Activated CD4-positive, alpha-beta T cell treated with anti-CD3 and anti-CD28 coated beads, Interleukin-2, amount 50 U/mL, for 4 hours (primary cell): ENCODE measurements at places on chromosomes 16 and 17.

DNA sequence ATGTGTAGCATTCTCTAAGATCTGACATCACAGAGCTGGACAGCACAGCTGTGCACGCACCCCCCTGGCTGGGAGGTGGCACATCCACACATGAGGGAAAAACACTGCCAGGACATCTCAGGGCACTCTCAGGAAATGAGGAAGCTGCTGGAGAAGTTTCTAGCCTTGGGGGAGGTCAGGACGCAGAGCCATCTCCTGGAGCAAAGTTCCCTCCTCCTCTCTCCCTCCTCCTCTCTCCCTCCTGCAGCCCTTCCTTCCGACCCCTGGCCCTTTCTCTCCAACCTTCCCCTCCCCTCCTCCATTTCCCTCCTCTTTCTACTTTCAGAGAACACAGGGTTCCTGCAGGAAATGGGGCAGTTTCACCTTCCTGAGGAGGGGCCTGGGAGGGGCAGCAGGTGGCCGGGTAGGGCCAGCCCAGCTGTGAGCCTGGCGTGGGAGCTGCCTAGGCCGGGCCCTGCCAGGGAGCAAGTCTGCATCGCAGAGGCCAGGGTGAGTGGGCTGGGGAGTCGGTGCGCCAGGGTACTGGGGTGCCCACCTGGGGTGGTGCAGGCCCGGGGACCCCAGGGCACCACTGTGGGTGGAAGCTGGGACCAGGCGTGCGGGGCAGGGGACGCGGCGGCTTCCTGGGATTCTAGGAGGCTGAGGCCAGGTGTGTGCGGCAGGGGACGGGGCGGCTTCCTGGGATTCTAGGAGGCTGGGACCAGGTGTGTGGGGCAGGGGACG is at the start of gene DPEP1:
Gene DPEP1 (plus strand): TSS at position 412 of the 723 bp plus-strand sequence. CDS start 16,769 bp downstream, outside the sequence.
- no peak for DNase-seq

- peak; percentile 40 for DNase-seq
These were observed 1.1 kb downstream of the IL21R start for GRCh38 chr16:27402964-27403600.

- DNase-seq = no peak
These were observed 51.7 kb downstream of the ASIC2 start for GRCh38 chr17:33241390-33241789.

DNA sequence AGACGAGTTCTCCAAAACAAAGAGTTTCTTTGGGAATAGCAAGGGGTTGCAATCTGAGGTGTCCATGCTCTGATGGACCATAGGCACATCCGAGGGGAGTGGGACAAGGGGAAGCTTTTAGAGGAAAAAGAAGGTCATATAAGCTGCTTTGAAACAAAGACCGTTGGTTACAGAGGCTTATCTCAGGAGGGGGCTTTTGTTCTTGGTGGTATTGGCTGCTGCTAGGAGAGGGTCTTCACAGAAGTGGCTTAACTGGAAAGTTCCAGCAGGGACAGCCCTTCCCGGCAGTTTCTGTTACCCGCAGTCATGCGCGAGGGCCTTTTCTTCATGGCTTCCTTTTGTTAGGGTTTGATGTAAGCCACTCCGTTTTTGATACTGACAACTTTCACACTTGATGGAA is 76.0 kb downstream of the RAP1GAP2 start:
- DNase-seq = no peak

- DNase-seq = no peak
These were observed 68.5 kb upstream of the PMFBP1 start for GRCh38 chr16:72240466-72240865.

GRCh38 chr17:66448026-66448639 is 145.7 kb downstream of the PRKCA start:
- DNase-seq = no peak

- DNase-seq = no peak
These were observed 100.0 kb downstream of the METRNL start for GRCh38 chr17:83179374-83179773.

GRCh38 chr17:78355045-78355641 is 4.7 kb downstream of the SOCS3 start:
- DNase-seq = no peak

GRCh38 chr17:36791942-36792475 is 145.3 kb upstream of the LHX1 start:
- DNase-seq = no peak

DNA sequence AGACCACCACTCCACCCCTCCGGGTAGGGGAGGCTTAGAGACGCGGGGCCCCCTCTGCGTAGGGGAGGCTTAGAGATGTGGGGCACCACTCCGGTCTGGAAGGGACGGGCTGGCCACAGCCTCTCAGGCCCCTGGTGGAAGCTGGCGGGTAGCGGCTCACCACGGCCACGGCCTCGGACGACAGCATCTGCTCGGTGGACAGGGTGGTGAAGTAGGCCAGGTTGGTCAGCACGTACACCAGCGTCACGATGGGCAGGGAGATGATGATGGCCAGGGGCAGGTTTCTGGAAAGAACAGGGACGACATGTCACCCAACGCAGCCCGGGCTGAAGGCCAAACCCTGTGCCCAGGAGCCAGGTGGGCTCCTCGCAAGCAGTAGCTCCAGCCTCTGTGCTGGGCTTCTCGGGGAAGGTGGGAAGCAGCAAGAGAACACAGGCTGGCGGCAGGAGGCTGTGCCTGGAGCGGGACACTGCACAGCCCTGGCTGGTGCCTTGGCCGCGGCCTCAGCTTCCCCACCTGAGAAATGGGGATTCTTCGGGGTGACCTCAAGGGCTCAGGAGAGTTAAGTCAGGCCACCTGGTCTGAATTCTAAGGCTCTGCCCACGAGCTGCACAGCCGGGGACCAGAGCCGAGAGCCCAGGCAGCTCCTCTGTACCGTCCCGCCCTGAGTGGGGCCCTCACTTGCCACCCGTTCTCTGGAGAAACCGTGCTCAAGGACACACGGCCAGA is 29.6 kb downstream of the SLC7A5 start:
- DNase-seq = no peak

- DNase-seq = no peak
These were observed 109.8 kb downstream of the GOSR1 start for GRCh38 chr17:30586818-30587595.

DNA sequence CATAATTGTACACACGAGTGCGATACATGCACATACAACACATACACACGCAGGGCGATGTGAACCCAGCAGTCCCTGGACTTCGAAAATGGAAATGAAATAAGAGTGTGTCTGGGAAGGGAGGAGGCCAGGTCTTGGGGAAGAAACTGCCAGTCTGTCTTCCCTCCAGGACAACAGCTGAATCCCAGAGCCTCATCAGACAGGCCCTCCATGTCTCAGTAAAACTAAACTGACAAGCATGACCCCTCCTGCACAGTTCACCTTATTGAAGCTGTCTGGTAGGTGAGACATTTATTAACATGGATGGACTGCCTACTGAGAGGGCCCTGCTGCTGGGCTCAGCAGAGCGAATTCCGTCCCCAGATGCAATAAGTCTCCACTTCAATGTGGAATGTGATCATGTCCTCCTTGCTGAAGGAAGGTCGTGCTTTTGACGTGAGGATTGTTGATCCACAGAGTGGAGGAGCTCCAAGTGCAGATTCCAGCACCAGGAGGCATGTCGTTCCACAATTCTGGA is 117.4 kb downstream of the SOX9 start:
- DNase-seq = no peak

GRCh38 chr16:59013930-59014329 is 279.8 kb upstream of the GOT2 start:
- no peak for DNase-seq

GRCh38 chr16:54957403-54958166 is 26.9 kb downstream of the IRX5 start:
- DNase-seq = no peak

GRCh38 chr16:87492291-87492630 is 563 bp downstream of the ZCCHC14 start:
- DNase-seq = no peak

DNA sequence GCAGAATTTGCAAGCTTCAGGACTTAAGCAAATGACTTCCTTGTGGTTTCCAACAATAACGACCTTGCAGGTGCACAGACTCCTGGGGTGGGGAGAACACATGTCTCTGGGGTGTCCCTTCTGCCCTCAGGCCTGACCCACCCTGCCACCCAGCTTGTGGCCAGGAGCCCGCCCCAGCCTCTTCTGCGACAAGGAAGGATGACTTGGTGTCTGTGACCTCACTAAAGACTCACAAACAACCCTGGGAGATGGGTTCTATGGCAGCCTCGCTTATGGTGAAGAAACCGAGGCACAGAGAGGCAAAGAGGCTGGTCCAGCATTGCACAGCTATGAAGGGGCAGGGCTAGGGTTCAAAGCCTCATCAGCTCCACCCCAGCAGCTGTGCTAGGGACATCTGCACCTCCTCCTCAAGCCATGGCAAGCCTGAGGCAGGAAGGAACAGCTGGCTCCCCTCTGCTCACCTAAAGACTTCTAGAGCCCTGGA is 2.6 kb downstream of the ATP2A3 start:
- no peak for DNase-seq

DNA sequence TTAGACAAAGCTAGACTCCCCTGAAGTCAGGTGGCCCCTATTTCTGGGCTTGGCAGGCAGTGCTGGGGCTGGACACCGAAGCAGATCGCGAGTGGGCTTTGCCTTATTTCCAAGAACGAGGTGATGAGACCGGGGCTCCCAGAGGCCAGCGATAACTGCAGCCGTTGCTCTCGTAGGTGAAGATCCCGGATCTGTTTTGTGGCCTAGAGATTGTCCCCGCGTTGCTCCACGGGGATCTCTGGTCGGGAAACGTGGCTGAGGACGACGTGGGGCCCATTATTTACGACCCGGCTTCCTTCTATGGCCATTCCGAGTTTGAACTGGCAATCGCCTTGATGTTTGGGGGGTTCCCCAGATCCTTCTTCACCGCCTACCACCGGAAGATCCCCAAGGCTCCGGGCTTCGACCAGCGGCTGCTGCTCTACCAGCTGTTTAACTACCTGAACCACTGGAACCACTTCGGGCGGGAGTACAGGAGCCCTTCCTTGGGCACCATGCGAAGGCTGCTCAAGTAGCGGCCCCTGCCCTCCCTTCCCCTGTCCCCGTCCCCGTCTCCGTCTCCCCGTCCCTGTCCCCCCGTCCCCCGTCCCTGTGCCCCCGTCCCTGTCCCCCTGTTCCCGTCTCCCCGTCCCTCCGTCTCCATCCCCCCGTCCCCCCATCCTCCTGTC is 1.5 kb upstream of the TBCD start:
- DNase-seq = no peak

DNA sequence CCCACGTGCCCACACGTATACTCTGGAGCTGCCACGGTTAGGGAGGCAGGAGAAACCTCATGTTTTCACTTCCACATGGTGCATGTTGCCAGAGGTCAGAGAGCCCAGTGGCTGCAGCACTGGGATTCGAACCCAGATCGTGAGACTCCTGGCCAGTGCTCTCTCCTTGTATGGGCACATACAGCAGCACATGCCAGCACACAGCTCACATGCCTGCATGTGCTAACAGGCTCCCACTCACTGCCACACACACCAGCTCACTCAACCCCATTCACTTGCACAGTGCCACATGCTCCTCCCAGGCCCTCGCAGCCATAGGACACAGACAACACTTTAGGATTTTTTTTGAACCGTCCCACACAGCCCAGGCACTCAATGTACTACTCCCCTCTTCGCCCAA is 49.5 kb upstream of the MRPS23 start:
- no peak for DNase-seq

DNA sequence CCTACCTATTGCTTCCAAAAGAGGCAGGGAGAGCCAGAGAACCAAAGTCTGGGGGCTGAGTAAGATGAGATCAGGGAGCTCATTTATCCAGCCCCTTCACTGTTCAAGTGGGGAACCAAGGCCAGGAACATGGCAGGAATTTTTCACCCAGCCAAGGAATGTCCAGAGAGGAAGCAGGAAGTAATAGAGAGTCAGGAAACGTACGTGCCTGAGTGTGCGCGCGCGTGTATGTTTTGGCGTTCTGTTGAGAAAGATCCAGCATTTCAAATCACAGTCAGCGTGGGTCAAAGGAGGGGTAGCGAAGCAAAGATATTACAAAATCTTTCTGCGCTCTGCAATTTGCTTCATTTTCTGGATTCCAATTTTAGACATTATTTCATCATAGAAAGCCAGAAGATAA is 41.9 kb upstream of the WSCD1 start:
- no peak for DNase-seq

- no peak for DNase-seq
These were observed 12.8 kb upstream of the RANGRF start for GRCh38 chr17:8275421-8276290.

GRCh38 chr17:66831383-66832210 is 3.3 kb upstream of the CACNG5 start:
- no peak for DNase-seq

DNA sequence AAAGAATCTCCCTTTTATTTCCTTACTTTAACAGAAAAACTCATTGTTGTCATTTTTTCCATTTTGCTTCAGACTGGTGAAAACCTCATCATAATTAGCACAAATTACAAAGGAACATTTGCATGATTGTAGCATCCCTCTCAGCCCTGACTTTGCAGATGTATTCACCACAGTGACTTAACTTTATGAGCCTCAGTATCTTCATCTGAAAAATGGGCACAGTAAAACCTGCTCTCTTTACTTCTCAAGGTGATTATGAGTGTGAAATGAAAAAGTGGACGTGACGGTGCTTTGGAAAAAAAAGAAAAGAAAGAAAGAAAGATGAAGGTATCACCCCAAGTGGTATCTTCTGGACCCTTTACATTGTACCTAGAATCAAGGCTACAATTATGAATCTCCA is 193.4 kb upstream of the TOX3 start:
- DNase-seq = no peak

DNA sequence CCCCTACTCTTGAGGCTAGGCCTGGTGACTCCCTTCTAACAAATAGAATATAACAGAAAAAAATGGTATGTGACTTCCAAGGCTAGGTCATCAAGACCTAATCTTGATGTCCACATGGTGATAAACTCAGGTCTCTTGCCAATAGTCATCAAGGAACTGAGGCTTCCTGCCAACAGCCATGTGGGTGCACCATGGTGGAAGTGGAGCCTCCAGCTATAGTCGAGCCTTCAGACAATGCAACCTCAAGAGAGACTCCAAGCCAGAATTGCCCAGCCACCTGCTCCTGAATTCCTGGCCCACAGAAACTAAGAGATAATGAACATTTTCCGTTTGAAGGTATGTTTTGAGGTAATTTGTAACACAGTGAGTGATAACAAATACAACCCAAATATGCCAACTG is 55.9 kb upstream of the SREBF1 start:
- no peak for DNase-seq

DNA sequence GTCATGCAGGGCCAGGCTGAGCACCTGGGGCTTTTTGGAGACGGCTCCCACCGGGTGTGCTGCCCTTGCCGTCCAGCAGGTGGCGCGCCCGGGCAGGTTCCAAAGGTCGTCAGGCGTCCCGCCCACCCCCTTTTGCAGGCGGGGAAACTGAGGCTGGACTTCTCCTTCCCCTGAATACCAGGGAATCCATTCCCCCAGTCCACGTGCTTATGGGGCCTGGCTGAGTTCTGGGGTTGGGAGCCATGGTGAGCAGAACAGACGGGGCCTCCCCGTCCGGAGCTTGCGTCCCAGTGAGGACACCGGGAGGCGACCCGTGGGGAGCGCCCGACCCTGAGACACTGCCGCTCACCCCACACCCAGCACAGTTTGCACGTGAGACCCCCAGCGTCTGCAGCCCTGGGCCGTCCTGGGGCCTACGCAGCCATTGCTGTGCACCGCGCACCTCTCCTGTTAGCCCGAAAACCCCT is 51.8 kb upstream of the JPH3 start:
- peak; percentile 51 for DNase-seq
